ACHN (cell line): ENCODE measurements at places on chromosomes 2 and 18.

DNA sequence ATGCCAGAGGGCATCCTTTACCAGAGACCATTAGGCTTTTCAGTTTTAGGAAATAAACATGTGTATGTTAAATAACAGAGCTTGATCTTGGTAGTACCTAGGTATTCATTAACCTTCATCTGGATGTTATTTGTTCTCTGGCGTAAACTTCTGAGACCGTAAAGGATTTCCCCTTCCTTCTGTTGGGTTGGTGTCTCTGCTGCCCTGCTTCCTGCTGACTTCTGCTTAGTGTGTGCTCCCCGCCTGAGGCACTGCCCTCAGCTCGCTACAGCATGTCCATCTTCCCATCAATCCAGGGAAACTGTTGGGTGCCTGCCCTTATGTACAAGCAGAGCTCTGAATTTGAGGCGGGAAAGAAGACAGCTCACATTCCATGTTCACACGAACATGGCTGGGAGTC lies 177.9 kb downstream of the TPGS2 start:
- no peak for DNase-seq

DNA sequence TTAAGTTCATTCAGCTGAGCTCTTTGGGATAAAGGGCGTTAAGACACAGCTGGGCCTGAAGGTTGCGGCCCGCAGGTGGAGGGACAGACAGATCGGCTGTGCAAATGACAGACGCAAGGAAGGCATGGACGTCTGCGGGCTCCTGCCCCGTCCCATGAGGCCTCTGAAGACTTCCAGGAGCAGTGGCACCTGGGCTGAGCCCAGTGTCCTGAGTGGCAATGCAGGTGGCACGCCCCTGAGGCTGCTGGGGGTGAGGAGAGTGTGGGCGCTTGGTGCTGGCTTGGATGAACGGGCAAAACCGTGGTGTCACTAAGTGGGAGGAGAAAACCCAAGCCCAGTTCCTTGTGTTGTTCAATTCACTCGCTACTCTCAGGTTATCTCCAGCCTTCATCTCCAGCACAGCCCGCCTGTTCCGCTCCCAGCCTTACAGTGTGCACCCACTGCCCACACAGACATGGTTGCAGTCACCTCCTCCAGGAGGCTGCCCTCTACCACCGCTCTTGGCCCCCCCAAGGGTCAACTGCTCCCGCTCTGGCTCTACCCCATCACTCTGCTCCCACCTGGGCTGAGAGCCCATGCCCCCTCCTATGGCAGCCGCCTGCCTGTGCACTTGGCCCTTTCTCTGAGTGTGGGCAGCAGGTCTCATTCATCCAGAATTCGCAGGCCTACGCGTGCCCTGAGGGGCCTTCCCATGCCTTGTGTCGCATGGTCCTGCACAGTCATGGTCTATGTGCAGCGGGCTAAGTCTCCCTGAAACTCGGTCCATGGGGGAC lies 50.3 kb downstream of the PTGR3 start:
- no peak for DNase-seq

DNA sequence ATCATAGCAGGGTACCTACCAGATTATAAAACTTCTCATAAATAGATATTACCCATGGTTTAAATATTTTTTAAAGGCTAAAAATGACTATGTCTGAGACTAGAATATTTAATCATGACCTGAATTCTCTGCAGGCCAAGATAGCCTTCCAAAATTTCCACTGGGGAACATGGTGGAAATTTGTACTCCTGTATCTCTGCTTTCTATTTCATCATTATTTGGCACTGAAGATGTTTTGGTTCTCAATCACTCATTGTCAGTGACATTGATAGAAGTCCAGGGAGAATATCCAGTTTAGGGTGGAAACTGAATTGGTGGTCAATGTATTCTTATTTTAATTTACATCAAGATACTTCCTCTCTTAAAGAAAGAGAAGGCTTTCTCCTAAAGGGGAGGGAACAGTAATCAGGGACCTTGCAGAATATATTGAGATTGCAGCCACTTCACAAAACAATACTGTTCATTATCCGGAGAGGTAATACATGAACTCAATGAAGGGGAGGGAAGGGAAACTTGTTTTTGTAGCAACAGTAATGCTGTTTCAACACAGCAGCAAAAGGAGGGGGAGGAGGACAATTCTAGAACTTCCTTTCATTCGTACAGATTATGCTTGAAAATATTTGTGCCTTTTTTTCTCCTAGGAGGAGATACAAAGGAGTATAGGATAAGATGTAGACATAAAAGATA lies 34.1 kb downstream of the EEF1B2 start:
- DNase-seq = no peak

- no peak for DNase-seq
Measured at GRCh38 chr2:99648906-99649789, 159.3 kb upstream of the REV1 start.

GRCh38 chr2:101295895-101296294 lies 12.6 kb downstream of the RNF149 start:
- no peak for DNase-seq
